ENCODE measurements at places on chromosomes 11 and 22. TPM values are rescaled to one million over a fixed set of nuclear protein-coding genes. Genes with fewer than 3 reads are reported as not detected.

DNA sequence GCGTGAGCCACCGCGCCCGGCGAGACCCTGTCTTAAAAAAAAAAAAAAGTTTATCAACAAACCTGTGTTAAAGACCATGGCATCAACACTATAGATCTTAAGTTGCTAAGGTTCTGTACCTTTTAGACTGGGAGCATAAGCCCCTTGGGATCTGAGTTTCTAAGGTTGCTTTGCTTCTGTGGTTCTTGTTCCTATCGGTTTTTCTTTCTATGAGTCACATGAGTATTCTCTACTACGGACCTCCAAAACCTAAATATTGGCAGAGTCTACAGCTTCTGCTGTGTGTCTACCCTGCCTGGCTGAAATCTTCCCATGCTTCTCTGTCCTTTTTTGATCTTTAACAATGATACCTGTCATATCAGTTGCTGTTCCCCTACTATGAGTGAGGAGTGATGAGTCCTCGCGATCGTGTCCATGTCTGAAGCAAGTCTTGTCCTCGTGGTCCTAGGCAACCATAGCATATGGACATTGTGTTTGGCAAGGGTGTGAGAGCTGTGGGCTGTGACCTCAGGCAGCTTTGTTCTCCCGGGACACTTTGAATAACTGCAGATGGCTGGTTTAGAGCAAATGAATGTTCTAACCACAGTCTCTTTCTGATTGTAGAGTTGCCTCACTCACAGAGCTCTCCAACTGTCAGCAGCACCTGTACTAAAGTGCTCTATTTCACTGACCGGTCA, 9.0 kb upstream of the DLAT start:
- no peaks in the 10 kb centered on the region for H3K4me1 ChIP-seq
- peaks cover 24% of the 10 kb centered on the region for H3K36me3 ChIP-seq
- no peak overlapping the region for H3K27ac ChIP-seq

DNA sequence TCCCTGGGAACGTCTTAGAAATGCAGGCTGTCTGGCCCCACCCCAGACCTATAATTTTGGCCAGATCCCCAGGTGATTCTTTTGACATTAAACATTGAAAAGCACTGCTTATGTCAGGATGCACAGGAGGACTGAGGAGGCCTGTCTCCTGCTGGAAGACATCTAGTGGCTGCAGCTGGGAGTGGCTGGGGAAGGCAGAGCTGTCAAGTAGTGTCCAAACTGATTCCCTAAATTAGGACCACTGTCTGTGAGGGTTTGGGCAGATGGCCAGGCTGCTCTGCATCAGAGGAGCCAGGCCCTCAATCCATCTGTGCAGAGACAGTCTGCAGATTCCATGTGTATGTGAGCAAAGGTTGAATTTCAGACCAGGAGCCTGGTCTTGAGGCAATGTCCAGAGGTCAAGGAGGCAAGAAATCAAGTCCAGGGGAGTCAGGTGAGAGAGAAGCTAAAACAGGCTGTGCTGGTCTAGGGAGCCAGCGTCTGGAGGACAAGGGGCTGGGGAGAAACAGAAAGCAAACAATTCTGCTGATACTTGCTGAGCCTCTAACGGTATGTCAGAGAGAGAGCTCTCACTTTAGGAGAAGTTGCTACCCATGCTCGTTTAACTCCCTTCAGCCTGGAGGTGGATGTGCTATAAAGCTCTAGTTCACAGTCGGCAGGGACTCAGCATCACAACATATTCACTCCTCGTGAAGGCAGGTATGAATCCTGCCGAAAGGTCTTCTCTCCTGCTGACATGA, 15.3 kb upstream of the SYTL2 start:
- H3K36me3 ChIP-seq: no peaks in the 10 kb centered on the region
- DNase-seq: no peak
- no peak overlapping the region for H3K4me3 ChIP-seq
- H3K27me3 ChIP-seq: no peaks in the 10 kb centered on the region
- H3K27ac ChIP-seq: no peak overlapping the region
- peaks cover 4% of the 10 kb centered on the region for H3K4me1 ChIP-seq

GRCh38 chr11:75475767-75476650, 43.0 kb upstream of the KLHL35 start:
- H3K36me3 ChIP-seq: no peaks in the 10 kb centered on the region
- peak overlapping the region; percentile 70 for H3K27ac ChIP-seq
- H3K4me1 ChIP-seq: peaks cover 33% of the 10 kb centered on the region
- no peak for DNase-seq
- no peak overlapping the region for H3K4me3 ChIP-seq

- H3K27me3 ChIP-seq: no peaks in the 10 kb centered on the region
- no peak overlapping the region for H3K27ac ChIP-seq
- H3K36me3 ChIP-seq: peaks cover 80% of the 10 kb centered on the region
Measured at GRCh38 chr11:57804466-57804865, 42.9 kb downstream of the CTNND1 start.

GRCh38 chr11:22459048-22459447, 120.9 kb downstream of the SLC17A6 start:
- no peaks in the 10 kb centered on the region for H3K36me3 ChIP-seq
- no peak for DNase-seq
- no peak overlapping the region for H3K27ac ChIP-seq
- no peaks in the 10 kb centered on the region for H3K27me3 ChIP-seq
- no peaks in the 10 kb centered on the region for H3K4me1 ChIP-seq

DNA sequence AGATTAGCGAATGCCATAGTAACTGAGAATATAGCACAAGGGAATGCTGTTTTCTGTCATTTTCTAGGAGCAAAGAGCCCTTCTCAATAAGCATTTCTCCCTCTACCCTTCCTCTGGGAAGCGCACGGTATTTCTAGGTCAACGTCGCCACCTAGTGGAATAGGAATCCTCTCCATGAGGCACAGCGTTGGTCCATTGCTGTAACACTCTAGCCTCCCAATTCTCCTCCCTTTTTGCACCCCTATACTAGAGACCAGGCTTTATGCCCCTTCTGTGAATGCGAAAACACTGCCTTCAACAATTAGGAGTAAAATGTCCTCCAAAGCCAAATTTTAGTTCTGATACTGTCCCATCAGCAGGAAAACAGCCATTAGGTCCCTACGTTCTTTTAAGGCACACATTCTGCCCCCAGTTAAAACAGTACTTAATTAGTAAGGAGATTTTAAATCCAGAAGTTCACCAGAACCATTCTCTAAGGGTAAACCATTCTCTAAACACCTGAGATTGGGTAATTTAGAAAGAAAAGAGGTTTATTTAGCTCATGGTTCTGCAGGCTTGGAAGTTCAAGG, 12.8 kb upstream of the HYLS1 start:
- H3K4me3 ChIP-seq: no peak overlapping the region
- H3K36me3 ChIP-seq: no peaks in the 10 kb centered on the region
- H3K4me1 ChIP-seq: no peaks in the 10 kb centered on the region
- H3K27ac ChIP-seq: no peak overlapping the region

GRCh38 chr11:86746514-86746913, 53.8 kb upstream of the PRSS23 start:
- no peaks in the 10 kb centered on the region for H3K36me3 ChIP-seq
- H3K4me3 ChIP-seq: no peak overlapping the region
- DNase-seq: no peak
- H3K27me3 ChIP-seq: no peaks in the 10 kb centered on the region
- no peak overlapping the region for H3K27ac ChIP-seq

DNA sequence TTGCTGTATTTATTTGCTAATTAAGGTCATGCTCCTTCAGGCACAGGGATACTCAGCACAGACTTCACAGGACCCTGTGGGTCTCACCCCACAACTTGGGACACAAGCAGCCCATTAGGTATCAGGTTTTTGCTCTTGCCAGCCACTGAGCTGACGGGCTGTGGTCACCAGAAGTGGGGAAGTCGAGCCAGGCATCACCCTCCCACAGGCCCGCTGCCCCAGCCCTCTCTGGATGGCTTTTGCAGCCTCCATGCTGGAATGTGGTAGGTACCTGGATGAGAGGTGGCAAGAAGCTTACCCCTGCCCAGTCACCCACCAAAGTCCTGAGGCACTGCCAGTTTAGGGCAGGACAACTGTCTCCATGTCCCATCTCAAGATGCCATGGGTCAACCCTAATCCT, 88.4 kb downstream of the PAX6 start:
- no peaks in the 10 kb centered on the region for H3K4me1 ChIP-seq
- no peaks in the 10 kb centered on the region for H3K36me3 ChIP-seq

- no peaks in the 10 kb centered on the region for H3K36me3 ChIP-seq
- H3K27ac ChIP-seq: no peak overlapping the region
- no peak overlapping the region for H3K4me3 ChIP-seq
- no peaks in the 10 kb centered on the region for H3K4me1 ChIP-seq
Measured at GRCh38 chr11:70031631-70032469, 46.3 kb upstream of the ANO1 start.

- H3K4me1 ChIP-seq: no peaks in the 10 kb centered on the region
- H3K27ac ChIP-seq: no peak overlapping the region
- DNase-seq: no peak
- no peaks in the 10 kb centered on the region for H3K36me3 ChIP-seq
Measured at GRCh38 chr11:35066030-35066429, 72.9 kb upstream of the CD44 start.

DNA sequence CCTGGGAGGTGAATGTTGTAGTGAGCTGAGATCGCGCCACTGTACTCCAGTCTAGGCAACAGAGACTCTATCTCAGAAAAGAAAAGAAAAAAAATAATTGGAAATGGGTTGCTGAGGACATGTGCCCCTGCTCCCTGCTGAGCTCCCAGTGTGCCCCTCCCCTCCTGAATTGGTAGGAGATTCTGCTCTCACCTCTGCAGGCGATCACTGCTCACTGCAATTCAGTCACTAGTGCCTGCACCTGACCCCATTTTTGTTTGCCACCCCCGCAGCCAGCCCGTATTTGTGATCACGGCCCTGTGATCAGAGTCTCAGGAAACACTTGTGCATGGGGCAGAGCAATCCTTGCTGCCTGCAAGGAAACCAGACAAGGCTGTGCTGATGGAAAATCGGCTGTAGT, 16.3 kb upstream of the SEC14L3 start:
- DNase-seq: no peak
- no peak overlapping the region for H3K4me3 ChIP-seq
- H3K36me3 ChIP-seq: no peaks in the 10 kb centered on the region
- no peaks in the 10 kb centered on the region for H3K27me3 ChIP-seq
- H3K27ac ChIP-seq: no peak overlapping the region
- no peaks in the 10 kb centered on the region for H3K4me1 ChIP-seq

DNA sequence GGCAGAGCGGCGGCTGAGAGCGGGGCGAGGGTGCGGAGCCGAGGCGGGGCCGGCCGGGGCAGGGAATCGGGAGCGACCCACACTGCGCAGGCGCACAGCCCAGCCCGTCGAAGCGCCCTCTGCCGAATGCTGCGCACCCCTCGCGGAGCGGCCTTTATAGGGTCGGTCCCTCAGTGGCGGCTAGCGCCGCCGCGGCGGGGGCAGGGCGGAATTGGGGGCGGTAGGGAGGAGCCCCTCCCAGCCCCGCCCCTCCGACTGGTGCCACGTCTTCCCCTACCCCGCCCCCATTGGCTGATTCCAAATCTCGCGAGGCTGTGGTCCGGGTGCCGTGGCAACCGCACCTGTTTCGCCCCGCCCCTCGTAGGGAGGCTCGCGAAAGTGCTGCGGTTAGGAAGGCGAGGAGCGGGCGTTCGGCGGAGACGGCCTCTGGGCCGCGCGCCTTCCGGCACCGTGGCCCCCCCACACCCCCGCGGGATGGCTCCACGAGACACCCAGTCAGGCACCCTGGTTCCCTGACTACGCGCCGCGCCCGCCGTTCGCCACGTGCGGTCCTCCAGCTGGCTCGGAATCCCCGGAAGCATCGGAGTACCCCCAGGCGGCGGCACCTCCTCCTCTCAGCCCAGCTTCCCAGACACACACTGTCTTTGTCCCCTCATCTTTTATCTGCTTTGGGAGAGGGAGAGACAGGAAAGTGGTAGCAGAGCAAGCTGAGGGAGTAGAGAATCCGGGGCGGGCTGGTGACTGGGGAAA, at the start of gene EHD1:
Gene EHD1, minus strand, starts transcription at position 128 of the 750 bp plus-strand sequence. CDS start 157 bp downstream, outside the sequence.
- H3K4me3 ChIP-seq: peak within 1 kb of the TSS; percentile 99
- peaks cover 48% of the 10 kb centered on the region for H3K4me1 ChIP-seq
- DNase-seq: peak; percentile 99
- peaks cover 12% of the 10 kb centered on the region for H3K36me3 ChIP-seq
- peak within 1 kb of the TSS; percentile 90 for H3K27ac ChIP-seq

DNA sequence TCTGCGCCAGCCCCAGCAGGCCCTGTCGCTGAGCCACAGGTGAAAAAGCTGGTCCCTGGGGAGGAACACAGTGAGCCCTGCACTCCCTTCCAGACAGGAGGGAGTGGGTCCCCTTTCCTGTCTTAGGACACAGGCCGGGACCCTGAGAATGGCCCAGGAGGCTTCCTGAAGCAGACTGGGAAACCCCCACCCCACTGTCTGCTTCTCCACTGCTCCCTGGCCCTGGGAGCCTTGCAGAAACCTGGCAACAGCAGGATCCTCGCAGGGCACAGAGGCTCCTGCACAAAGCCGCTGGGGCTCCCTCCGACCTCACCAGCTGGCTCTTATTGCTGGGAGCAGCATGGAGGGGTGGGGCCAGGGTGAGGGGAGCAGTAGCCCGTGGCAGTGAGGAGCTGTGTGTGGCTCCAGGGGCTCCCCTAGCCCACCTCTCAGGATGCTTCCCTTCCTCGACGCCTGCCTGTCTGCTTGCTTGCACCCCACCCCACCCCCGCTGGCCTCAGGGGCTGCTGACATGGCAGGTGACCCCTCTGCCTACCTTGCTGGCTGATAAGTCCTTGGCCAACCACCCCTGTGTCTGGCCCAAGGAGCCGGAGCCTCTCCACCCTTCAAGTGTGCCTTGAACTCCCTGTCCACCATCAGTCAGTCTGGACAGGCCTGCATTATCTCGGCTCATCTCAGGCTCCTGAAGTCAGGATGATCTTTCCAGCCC, 72.1 kb upstream of the KCNQ1OT1 start:
- no peaks in the 10 kb centered on the region for H3K36me3 ChIP-seq
- no peak overlapping the region for H3K27ac ChIP-seq
- no peak overlapping the region for H3K4me3 ChIP-seq
- peak; percentile 55 for DNase-seq
- no peaks in the 10 kb centered on the region for H3K4me1 ChIP-seq

DNA sequence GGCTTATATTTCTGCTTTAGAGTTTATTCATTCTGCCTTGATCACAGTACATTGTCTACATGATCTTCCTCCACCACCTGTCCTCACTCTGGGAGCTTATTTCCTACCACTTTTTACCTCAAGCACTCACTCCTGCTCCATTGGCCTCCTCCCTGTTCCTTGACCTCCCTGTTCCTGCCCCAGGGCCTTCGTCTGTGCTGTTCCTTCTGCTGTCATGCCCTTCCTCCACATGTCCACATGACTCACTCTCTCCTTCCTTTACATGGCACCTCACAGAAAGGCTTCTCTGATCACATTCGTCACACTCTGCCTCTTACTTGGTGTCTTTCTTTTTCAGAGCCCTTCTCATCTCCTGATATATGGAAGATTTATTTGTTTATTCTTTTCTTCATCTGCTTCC, 103.0 kb downstream of the FBXO7 start:
- peaks cover 23% of the 10 kb centered on the region for H3K4me1 ChIP-seq
- no peaks in the 10 kb centered on the region for H3K27me3 ChIP-seq
- H3K4me3 ChIP-seq: no peak overlapping the region
- no peak overlapping the region for H3K27ac ChIP-seq
- no peaks in the 10 kb centered on the region for H3K36me3 ChIP-seq

Gene PGGHG
- total RNA-seq: 105 TPM

Gene LIF
- 6.9 TPM for total RNA-seq

Gene LBHD1
- total RNA-seq: 6.1 TPM

Gene CDON
- total RNA-seq: 13.3 TPM

Gene ABCG4
- 0.14 TPM for total RNA-seq

Gene PLAAT5
- 3.6 TPM for total RNA-seq

Gene SEPTIN5
- total RNA-seq: 11.5 TPM

Gene AKIP1
- total RNA-seq: 27.1 TPM

Gene INPPL1
- 146 TPM for total RNA-seq

Gene CNIH2
- total RNA-seq: 1.6 TPM
